ENCODE measurements at places on chromosomes 3 and 15.
A peak's percentile ranks its signal among the peaks of the same experiment; 100 is the strongest.

GRCh38 chr3:174440253-174440701, 418.9 kb upstream of the NAALADL2 start:
- DNase-seq: peak; percentile 65

DNA sequence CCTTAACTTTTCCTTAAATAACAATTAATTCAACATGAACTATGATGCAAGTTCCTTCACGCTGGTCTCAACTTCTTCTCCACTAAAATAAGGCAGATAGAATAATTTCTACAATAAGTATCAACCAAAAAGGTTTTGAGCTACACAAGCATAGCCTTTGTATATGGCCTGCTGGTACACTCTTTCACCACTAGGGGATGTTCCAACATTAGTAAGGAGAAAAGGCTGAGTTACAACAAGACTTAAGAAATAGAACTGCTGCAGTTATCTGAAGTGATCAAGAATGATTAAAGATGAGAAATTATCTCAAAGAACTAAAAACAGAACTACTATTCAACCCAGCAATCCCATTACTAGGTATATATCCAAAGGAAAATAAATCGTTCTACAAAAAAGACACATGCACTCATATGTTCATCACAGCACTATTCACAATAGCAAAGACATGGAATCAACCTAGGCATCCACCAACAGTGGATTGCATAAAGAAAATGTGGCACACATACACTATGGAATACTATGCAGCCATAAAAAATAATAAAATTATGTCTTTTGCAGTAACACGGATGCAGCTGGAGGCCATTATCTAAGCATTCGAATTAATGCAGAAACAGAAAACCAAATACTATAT, 14.4 kb downstream of the ATP13A3 start:
- peak; percentile 73 for DNase-seq

GRCh38 chr15:59371458-59372351, 966 bp downstream of the MYO1E start:
- DNase-seq: no peak

- DNase-seq: peak; percentile 51
These were observed 190.7 kb downstream of the MAGI1 start for GRCh38 chr3:65848024-65848423.

- DNase-seq: peak; percentile 33
These were observed 33.2 kb downstream of the SLC25A26 start for GRCh38 chr3:66253790-66254620.

DNA sequence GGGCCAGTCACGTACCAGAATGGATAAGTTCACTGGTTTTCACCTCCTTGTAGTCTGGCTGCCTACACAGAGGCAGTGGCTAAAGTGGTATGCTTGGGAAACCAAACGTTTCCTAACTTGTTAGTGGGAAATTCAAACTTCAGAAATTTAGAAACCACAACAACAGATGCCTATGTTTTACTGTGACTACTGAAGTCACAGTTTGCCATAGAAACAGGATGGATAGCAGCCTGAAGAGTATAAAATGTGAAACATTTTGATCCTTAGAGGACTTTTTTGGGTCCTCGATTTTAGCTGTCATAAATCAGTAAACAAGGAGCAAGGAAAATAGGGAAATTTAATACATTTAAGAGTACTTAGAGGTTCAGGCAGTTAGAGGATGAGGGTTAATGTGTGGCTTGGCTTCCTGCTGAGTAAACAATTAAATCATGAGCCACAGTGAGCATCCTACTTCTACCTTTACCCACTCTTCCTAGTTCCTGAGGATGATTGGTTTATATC, 48.6 kb downstream of the CMSS1 start:
- DNase-seq: peak; percentile 79

DNA sequence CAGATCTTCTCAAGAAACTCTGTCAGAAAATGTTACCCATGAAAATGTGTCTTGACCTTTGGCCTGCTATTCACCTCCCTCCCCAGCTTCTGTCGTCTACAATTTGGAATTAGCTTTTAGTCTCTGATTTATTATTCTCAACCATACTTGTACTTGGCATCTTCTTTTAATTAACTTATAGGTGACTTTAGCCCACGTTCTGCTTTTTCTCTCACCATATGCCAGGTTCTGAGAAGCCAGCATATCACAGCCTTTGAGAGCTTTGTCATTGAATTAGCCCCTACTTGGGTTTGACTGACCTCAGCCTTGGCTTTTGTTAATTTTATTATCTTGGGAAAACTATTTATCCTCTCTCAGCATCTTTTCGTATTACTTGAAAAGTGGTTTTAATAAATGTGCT, 355.9 kb downstream of the OXSM start:
- DNase-seq: no peak

DNA sequence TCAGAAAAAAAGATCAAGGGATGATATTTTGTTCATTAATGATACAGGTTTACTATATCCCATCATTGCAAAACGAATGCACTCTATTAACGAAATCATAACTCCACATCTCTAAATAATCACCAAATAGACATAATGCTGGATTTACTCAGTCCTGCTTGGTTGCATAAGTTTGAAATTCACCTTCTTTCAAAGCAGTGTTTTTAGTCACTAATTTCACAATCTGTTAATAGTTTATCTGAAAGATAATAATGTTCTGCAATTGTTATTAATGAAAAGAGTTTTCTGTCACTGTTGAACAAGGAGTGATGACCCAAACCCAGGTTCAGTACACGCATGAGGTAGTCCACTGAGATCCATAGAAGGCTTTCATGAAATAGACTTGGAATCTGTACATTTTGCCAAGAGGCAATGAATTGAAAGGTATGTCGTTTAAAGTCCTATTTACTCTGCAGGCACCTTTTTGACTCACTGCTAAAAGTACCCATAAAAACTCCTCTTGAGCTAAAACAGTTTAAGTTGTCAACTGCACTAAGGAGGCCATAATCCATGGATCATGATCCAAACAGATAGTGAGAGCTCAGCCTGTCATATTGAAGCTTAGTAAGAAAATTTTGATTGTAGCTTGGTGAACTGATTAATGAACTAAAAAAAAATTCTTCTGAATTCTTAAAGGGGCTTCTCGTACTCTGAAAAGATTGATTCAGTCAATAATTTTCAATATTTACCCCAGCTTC, 75.6 kb upstream of the MBNL1 start:
- DNase-seq: no peak
